ENCODE measurements at places on chromosomes 3 and 15.

GRCh38 chr15:68278595-68279405, 1.3 kb downstream of the FEM1B start:
- no peak for DNase-seq

- DNase-seq: peak; percentile 49
Measured at GRCh38 chr3:134803051-134803505, 8.0 kb downstream of the EPHB1 start.

- DNase-seq: peak; percentile 57
Measured at GRCh38 chr3:59456852-59457485, 407.1 kb upstream of the CFAP20DC start.

DNA sequence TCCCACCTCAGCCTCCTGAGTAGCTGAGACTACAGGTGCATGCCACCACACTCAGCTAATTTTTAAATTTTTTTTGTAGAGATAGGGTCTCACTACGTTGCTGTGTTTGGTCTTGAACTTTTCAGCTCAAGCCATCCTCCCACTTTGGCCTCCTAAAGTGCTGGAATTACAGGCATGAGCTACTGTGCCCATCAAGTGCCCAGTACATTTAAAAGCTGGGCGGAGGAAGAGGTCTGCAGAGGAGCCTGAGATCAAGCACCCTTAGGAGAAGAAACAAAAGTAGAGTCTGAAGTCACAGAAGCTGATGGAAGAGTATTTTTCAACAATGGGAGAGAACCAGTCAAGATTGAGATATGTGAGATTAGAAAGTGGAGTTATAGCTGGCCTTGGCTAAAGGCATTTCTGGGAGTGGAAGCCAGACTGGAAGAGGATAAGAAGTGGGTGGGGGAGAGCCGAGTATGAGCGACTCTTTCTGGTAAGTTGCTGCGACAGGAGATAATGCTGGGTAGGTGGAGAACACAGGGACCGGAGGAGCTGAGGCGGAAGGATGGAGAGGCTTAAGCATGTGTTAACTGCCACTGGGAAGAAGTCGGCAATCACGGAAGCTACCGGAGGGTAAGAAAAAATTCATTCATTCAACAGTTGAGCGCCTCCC, 782 bp upstream of the IREB2 start:
- DNase-seq: no peak

GRCh38 chr3:14248477-14248848, 69.8 kb downstream of the LSM3 start:
- no peak for DNase-seq

DNA sequence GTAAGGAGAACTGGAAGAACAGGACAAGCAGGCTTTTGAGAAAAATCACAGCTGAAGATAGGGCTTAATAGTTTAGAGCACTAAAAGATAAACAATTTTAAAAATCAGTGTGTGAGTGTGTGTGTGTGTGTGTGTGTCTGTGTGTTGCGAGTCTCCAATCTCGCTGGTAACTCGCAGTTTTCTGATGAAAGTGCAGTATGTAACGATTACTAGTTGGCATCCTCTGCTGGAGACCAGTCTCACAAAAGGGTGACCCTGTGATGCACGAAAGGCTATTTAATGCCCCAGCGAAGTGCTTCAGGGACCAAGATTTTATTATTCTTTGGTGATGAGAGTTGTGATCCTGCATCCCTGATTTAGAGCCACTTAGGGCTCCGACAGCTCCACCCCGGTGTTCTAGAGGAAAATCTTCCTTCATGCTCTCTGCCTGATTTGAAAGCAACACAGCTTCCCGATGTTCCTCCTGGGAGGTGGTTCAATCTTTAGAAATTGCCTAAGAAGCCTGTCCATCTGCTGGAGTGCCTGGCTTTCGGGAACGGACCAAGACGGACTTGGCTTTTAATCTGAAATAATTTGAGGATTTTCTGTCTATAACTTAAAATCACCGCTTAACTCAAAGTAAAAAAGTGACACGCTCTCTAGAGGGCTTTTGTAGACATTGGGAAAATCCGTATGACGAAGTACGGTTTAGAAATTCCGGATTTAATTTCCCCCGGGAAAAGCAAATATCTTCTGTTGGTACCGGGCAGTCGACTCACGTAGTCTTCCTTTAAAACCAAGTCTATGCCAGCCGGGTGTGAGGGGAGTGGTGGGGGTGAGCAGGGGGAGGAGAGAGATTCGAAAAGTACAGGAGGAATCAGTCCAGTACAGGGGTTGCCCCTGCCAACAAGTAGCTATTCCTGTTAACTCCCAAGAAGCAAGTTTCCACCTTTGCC, 1.1 kb upstream of the ALCAM start:
- no peak for DNase-seq

DNA sequence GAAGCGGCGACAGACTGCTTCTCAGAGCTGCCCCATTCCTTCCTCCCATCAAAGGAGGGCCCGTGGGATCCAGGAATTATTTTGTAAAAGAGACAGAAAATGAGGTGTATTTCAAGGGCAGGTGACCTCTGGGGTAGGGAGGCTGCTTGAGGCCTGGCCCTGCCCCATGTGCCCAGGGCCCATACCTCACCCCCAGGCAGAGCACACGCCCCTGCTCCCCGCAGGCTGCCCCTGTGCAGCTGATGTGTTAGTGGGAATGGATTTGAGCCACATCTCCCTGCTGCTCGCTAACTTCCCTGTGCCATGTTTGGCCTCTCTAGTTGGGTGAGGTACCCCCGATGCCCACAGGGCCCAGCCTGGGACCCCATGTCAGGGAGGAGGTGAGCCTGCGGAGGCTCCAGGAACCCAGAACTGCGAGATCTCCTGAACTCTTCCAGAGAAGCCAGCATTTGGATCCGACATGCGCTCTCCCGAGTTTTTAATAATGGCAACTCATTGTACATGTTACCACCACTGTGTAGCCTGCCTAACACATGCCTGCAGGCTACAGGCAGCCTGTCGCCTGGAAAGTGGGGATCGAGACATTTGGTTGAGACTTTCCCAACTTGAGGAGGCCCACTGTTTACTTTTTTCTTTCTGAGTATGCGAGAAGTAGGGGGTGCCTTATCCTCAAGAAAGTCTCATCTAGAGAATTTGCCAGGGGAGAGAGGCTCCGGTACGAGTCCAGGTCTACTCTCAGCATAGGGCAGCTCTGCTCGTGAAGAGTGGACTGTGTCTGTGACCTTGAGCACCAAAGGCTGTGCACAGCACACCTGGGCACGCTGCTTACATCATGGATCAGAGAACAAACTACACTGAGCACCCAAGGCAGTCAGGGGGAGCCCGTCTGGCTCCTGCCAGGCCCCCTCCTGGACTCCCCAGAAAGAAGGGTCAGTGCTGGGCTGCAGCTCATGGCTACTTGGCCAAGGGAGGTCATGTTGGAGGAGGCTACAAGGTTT, 36.1 kb downstream of the PCSK6 start:
- no peak for DNase-seq

DNA sequence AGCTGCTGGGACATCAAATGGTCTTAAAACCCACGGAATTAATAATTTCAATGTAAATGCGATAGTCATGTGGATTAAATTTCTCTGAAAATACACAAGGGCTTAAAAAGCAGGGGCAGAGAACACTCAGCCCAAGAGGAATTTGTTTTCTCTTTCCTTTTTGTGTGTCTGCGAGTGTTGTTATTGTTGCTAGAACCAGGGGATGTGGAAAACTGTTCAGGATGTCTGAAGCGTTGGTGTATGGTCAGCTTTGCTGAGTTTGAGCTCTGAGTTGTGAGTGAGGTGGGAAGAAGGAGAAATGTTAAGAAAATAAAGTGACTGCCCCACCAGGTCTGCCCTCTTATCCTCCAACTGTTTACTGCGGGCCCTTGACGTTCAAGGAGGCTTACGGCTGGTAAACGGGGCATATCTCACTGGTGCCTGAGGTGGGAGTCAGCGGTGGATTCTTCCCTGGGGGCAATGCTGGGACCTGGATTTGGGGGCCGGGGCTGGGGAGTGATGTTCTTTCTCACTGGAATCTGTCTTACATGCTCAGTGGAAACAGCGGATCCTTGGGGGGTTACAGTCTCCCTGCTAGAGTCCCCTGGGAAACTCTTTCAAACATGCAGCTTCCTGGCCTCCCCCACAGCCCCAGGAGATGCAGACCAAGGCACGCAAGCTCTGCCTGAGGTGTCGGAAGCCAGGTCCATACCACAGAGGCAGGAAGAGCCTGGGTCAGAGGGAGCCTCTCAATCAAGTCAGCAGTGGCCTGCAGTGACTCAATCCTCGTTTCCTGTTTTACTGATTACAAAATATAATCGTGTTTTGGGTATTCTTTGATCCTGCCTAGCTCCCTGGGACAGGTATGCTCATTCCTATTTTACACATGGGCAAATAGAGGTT, 41.8 kb downstream of the ITGA11 start:
- DNase-seq: peak; percentile 39

GRCh38 chr3:169440926-169441325, 222.6 kb downstream of the MECOM start:
- DNase-seq: no peak

DNA sequence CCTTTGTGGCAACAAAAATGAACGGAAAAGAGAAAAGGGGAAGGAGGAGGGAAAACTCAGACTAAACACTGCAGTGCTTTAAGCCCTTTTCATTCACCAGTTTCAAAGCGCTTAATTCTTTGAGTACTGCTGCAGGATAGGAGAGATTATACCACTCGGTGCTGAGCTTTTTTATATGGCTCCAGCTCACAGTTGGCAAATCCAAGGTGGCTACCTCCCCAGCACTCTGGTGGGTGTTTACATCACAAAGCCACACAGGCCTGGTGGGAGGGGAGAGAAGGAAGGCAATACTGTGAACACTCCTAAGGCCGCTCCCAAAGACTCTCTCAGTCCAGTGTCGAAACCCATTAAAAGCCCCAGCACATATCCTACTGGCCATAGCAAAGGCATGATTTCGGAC, 191.4 kb downstream of the STT3B start:
- DNase-seq: no peak

DNA sequence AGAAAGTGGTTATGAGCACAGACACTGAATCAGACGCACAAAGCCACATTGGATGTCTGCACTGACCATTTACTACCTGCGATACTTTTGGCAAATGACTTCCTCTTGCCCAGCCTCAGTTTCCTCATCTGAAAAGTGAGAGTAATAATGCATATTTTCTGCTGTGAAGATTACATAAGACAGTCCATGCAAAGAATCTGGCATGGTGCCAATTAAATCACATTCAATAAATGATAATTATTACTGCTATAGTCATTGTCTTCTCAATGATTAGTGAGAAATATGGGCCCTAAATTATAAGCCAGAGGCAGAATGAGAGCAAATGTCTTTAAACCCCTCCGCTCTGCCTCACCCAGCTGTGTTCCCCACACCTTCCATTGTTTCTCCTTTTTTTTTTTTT, 16.0 kb upstream of the BCL2L10 start:
- DNase-seq: no peak

- no peak for DNase-seq
Measured at GRCh38 chr15:49492830-49493229, 69.8 kb downstream of the FGF7 start.

GRCh38 chr3:129602309-129602708, 4.2 kb downstream of the PLXND1 start:
- no peak for DNase-seq

- no peak for DNase-seq
Measured at GRCh38 chr3:167274141-167274874, 105.8 kb downstream of the ZBBX start.

DNA sequence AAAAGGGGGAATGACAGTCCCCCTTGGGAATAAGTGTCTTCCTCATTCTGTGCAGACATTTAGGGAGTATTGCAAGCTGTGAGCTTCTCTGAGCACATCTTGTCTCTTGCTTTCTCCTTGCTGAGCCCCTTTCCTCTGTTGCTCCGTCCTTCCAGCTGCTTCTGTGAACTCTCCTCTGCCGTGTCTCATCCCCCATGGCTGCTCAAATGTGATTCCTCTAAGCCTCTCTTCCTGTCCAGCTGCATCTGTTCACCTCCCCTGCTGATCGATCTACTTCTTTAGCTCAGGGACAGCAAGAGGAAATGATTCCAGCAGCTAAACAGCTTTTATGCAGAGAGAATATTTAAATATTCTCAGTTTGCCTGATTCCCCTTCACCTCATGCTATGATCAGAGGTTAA, 328.0 kb upstream of the DNAJC19 start:
- DNase-seq: no peak

GRCh38 chr15:35312344-35312743, 227.2 kb upstream of the NANOGP8 start:
- DNase-seq: no peak

DNA sequence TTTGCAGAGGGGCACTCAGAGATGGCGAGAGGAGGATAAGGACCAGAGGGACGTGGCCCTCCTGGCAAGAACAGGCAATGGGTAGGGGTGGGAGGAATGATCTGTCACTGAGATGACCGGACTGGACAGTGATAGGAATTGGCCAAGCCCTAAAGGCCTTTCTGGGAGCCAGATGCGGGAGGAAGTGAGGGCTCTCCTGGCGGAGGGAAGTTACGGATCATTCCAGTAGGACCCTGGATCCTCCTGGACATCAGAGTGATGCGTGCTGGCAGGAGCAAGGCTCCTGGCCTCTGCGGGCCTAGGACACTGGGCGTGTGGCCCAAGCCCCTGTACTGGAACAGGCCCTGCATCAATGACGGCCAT, 23.4 kb downstream of the KIF7 start:
- DNase-seq: no peak

- DNase-seq: no peak
Measured at GRCh38 chr15:36502509-36502908, 76.9 kb upstream of the CDIN1 start.

DNA sequence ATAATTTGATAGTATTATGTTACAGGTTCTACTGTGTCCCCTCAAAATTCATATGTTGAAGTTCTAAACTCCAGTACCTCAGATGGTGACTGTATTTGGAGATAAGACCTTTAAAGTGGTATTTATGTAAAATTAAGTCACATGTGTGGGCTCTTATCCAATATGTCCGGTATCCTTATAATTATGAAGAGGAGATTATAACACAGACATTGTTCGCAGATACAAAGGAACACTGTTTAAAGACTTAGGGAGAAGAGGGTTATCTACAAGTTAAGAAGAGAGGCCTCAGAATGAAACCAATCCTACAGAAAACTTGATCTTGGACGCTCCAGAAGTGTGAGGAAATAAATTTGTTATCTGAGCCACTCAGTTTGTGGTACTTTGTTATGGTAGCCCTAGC, 50.9 kb downstream of the DPH6 start:
- DNase-seq: no peak

DNA sequence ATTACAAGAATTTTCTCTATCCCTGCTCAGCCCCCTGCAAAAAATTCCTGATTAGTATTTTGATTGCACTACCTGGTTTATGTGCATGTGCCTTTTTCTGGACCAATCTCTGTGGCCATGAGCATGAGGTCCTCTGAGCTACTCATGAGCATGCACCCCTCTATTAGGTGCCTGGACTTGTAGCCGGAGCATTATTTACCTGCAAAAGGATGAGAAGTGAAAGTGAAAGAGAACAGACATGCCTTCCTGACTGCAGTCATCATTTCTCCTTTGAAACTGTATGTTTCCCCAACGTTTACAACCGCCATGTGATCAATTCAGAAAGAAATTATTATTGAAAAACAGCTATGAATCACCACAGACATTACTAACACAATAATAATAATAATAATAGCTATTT, 1008.8 kb downstream of the ROBO2 start:
- no peak for DNase-seq

Measured in T-helper 2 cell treated with Interferon-gamma antibody and Interleukin-4, amounts not matched to agents 5 μg/mL and 100 μg/mL, for 36 hours (primary cell).